Omental fat pad (tissue), 4 donors: ENCODE measurements at places on chromosomes 13 and 19.

GRCh38 chr13:94710881-94711560 is 1.3 kb downstream of the SOX21 start:
- DNase-seq, result no peak

- no peak for DNase-seq
These were observed 115.2 kb upstream of the VSTM2B start for GRCh38 chr19:29410601-29411000.

DNA sequence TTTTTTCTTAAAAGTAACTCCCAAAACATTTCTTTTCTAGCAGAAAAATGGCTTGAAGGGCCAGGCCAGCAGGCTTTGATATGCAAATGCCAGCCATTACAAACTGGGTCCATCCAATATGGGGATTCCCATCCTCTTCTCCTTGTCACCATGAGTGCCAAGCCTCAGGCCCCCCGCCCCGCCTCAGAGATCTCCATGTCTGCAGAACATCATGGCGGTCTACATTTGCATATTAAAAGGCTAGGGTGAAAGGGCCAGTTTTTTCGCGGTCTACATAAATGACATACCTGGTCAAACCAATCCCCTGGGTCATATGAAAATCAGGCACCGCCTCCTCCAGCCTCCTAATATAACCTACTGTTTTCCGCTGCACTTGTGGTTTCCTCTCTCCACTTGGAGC is 1327.6 kb downstream of the UQCRFS1 start:
- DNase-seq, result no peak

GRCh38 chr13:109779074-109779473 is 7.3 kb downstream of the IRS2 start:
- no peak for DNase-seq

DNA sequence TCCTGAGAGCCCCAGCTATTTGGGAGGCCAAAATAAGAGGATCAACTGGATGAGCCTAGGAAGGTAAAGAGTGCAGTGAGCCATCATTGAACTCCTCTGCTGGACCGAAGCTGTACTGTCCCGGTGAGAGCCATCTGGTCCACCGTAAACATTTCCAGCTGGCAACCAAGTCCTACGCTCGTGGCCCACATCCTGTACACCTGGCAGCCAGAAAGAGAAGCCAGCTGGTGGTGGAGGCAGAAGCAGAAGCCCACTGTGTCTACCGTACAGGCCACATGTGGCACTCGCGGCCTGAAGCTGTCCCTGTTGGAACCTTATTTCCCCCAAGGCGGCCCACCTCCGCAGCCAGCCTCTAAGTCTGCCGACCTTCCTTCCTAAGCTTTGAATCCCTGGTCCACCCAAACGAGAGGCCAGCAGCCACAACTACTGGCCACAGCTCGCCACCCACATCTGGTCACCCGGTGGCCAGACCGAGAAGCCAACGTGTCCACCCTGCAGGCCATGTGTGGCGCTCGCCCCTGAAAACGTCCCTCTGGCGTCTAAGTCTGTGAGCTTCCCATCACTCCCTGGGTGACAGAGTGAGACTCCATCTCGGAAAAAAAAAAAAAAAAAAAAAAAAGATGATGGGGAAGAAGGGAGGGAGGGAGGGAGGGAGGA is 14.2 kb upstream of the ZNF91 start:
- DNase-seq, result no peak

GRCh38 chr13:30829833-30830637 is 76.0 kb upstream of the MEDAG start:
- no peak for DNase-seq

GRCh38 chr19:12790628-12791344 is 500 bp upstream of the JUNB start:
- DNase-seq, result no peak

DNA sequence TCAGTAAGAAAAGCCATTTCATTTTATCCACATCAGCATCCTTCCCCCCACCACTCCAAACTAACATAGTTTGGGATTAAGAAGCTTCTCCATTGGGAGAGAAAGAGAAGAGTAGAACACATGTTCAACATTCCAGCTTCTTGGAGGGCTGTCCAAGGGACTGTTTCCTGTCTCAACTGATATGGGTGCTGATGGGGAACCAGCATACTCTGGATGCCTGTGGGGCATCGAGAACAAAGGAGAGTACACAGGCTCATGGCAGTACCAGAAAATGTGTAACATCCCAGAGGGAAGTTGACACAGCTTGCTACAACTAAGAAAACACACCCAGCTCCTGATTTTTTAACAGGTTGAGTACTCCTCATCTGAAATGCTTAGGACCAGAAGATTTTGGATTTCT is 24.7 kb downstream of the SUCLA2 start:
- no peak for DNase-seq

DNA sequence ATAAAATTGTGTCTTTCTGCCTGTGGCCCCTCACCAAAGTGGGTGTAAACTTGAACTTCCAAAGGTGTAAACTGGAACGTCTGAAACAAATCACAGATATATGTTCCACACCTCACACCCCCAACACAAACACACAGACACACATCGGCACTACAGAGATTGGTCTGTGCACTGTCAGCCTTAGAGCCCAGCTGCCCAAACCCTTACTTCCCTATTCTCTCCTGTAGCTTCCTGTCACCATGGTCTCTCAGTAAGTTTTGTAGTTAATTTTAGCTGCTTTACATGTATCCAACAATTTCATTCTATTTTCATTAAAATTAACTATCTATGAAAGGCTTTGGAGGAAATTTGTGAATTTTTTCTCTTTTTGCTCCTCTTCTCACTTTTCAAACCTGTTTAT is 5.4 kb downstream of the TM9SF2 start:
- no peak for DNase-seq

DNA sequence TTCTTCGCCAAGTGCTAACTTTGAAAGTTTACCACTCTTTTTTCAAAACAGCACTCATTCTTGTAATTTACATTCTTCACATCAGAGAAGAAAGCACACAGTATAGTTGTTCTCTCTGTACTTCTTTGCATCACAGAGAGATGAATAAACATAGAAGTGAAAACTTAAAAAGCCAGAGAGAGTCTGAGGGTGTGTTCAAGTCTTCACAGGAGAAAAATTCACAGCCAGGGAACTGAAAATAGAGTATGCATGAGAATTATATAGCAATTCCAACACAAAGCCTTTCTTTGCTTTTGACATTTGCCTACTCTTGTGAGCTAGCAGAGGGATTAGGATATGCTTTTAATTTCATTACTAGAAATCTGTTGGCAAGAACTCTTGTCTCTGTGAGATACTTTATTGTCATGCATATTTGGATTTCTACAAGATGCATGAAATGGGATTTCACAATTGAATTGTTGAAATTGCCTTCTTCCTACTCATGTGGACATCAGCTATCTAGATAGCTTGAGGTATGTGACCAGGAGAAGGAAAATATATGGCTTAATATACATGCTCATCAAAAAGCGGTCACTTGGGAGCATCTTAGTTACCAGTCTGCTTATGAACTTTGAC is 166.1 kb downstream of the SLC7A1 start:
- no peak for DNase-seq

DNA sequence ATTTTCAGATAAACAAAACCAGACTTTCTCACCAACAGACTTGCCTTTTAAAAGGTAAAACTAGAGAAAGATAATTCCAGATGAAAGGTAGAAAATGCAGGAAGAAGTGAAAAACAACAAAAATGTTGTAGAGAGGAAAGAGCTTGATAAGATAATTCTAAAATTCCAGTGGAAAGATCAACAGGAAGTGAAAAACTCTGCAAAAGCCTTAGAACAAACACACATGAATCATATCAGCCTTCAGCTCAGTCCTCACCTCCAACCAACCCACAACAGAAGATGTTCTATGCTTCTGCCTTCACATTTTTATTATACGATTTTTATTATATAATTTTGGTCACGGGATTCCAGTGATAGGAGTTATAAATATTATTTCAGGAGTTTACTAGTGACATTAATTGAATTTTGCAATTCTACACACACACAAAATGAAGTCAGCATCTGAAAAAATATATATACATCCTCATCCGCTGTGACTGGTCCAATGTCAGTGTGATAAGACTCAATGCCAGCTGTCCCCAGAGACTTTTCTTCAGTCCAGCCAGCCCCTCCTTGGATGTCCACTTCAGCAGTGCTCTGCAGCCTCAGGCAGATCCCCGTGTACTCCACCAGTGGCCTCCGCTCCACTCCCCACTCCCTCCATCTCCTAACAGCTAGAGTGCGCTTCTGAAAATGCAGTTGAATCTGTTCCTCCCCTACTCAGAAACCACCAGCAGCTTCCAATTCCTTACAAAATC is 57.9 kb downstream of the GADD45B start:
- DNase-seq, result no peak

DNA sequence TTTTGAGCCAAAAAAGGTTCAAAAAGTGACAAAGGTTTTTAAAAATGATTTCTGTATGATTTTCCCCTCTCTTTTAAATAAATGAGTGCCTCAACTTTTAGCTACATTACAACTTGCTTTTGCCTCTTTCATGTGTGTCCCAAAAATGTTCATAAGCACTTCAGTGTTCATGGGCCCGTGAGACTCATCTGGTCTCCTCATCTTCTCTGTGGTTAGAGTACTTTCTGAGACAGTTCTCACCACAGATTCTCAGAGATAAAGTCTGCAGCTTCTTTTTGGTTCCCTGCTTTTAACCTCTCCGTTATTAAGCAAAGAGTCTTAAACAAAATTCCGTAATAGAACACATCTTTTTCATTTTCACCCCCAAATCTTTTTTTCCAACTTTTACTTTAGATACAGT is 156.9 kb downstream of the DLEU7 start:
- DNase-seq, result no peak

GRCh38 chr19:55670280-55671053 is 4.6 kb upstream of the EPN1 start:
- no peak for DNase-seq

DNA sequence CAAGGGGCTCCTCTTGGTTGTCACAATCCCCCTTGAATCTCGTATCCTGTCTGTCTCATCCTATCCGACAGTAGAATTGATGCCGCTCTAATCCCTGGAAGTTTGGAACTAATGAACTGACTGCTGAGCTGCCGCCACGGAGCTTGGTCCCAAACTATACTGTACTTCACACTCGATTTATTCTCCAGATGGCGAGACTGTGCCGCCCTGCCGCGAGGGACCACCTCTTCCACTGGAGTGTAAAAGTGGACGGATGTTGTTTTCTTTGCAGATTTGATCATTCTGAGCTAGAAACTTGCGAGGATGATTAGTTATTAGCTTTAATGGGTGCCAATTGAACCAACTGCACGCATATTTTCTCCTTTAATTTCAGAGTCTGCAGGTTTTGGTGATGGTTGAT is 117.2 kb downstream of the ZIC5 start:
- no peak for DNase-seq

DNA sequence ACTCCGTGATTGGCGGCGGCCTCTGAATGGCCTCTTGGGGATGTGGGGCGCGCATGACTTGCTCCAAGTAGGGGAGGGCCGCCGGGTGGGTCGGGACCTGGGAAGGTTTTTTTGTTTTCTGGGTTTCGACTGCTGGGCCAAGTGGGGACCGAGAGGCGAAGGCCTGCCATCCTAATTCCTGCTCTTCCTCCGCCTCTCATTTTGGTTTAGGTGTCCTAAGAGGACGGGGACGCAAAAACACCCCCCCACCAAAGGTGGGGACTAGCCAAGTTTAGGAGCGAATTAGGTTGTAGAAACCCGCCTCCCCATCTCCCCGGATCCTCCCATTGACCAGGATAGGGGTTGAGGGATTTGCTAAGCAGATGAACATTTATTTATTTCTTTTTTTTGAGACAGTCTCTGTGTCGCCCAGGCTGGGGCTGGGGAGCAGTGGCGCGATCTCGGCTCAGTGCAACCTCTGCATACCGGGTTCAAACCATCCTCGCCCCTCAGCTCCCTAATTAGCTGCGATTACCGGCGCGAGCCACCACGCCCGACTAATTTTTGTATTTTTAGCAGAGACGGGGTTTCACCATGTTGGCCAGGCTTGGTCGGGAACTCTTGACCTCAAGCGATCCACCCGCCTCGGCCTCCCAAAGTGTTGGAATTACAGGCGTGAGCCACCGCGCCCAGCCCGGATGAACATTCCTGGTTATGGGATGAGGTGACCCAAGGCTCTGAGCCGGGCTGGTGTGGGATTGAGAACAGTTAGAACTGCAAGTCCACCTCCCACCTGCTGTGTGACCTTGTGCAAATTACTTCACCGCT is 838 bp downstream of the PPP2R1A start:
- DNase-seq, result no peak

DNA sequence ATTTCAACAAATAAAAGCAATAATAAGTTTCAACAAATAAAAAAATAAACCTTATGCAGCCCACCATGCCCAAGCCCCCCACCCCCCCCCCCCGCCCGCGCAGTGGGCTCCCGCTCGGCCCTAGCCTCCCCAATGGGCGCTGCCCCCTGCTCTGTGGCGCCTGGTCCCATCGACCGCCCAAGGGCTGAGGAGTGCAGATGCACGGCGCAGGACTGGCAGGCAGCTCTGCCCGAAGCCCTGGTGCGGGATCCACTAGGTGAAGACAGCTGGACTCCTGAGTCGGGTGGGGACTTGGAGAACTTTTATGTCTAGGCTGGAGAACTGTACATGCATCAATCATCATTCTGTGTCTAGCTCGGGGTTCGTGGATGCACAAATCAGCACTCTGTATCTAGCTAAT is 779.6 kb downstream of the DACH1 start:
- DNase-seq, result no peak

GRCh38 chr13:98025480-98026025 is 72.1 kb downstream of the IPO5 start:
- no peak for DNase-seq

DNA sequence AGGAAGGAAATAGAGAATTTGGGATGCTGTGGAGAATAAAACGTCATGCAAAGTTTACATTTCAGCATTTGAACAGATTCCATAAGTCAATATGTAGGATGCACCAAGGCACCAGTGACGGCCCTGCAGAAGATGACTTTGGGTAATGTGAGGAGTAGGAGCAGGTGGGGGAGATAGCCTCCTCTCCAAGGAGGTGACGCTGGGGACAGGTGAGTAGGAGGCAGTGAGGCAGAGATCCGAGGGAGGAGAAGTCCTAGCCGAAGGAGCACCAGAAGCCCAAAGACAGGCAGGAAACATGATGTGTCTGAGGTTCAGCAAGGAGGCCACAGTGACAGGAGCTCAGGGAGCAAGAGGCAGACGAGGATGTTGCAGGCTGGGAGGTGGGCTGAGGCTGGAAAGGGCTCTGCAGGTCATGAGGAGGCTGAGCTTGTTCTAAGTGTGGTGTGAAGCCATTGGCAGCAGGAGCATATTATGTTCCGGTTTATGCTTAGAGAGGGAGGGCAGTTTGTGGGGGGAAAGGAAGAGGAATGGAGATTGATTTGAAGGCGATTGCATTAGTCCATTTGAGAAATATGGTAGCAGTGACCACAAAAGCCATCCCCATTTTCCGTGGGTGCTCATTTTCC is 55.7 kb upstream of the C1QTNF9 start:
- DNase-seq, result no peak

DNA sequence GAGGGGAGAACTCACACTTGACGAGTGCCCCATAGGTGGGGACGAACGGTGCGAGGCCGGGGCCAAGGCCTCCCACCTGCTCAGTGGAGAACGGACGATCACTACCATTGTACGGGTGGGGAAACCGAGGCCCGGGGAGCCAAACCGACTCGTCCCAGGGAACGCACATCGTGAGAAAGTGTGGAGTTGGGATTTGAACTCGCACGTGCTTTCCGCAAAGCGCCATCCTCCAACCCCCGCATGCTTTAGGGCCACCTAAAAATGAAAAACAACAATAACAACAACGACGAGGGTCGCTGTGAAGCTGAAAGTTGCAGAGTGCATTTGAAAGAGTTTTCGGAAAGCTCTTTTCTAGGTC is 458 bp downstream of the ARHGEF1 start:
- no peak for DNase-seq
